ENCODE measurements at places on chromosomes 1 and 21. TPM values are rescaled to one million over a fixed set of nuclear protein-coding genes. Genes with fewer than 3 reads are reported as not detected.

DNA sequence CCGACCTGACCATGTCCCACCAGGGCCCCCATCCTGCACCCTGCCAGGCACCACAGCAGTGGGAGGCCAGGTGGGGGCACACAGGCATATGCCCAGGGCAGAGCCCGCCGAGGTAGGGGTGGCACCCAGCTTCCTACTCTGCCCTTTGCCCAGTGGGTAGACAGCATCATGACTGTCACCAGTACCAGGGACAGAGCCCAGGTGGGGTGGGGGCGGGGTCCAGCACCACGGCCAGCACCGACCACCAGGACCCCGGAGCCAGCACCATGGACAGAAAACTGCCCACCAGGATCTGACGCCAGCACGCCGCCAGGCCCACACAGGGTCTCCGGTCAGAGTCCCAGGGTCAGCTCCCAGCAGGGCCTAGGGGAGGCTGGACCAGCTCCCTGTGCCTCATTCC is 3.8 kb downstream of the TAS1R3 start:
- peak; percentile 91 for DNase-seq

Gene SELP
- not detected for polyA plus RNA-seq

- DNase-seq, result no peak
Observed at GRCh38 chr1:32239790-32240139, 7.3 kb upstream of the FAM167B start.

Gene IL20
- not detected for polyA plus RNA-seq

Gene C1orf94
- not detected for polyA plus RNA-seq

- DNase-seq, result no peak
Observed at GRCh38 chr21:34986561-34987500, 62.3 kb downstream of the RUNX1 start.
